ENCODE measurements at places on chromosomes 16 and 17.

GRCh38 chr16:2026461-2027023 is at the start of gene NHERF2:
TSS of gene NHERF2 (plus strand) at chr16:2026902. CDS start at chr16:2027006, 104 bp downstream.
- no peak for DNase-seq

DNA sequence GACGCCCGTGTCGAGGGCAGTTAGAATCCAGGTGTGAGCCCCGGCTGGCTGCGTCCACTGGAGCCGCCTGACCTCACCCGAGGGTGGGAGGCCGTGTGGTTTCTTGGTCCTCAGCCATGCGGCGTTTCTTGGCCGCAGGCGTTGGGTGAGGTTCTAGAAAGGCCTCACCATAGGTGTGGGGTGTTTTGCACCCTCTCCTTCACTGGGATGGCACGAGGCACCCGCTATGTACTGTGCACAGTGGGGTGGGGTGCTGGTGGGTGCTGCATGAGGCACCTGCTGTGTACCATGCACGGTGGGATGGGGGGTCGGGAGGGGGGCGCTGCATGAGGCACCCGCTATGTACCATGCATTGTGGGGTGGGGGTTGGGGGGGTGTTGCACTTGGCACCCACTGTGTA is 169.6 kb downstream of the BANP start:
- DNase-seq: no peak

DNA sequence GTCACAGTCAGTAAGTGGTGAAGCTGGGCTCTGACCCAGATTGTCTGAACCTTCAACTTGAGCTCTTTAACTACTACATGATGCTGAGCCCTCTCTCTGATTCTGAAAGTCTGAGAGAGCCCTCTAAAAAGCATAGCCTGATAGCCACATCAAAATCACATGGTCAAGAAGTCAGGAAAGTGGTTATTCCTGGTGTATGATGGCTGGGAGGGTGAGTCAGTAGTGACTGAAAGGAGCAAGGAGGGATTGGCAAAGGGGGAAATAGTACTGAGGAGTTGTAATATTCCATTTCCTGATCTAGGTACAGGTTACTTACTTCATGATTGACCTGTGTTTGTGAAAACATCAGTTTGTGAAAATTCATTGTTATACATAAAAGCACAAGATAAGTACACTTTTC is 89.1 kb downstream of the SSH2 start:
- no peak for DNase-seq

GRCh38 chr16:53629151-53629550 is 74.5 kb downstream of the RPGRIP1L start:
- DNase-seq: no peak
